Retina (tissue), 1 donor: ENCODE measurements at places on chromosomes 2 and 18.

DNA sequence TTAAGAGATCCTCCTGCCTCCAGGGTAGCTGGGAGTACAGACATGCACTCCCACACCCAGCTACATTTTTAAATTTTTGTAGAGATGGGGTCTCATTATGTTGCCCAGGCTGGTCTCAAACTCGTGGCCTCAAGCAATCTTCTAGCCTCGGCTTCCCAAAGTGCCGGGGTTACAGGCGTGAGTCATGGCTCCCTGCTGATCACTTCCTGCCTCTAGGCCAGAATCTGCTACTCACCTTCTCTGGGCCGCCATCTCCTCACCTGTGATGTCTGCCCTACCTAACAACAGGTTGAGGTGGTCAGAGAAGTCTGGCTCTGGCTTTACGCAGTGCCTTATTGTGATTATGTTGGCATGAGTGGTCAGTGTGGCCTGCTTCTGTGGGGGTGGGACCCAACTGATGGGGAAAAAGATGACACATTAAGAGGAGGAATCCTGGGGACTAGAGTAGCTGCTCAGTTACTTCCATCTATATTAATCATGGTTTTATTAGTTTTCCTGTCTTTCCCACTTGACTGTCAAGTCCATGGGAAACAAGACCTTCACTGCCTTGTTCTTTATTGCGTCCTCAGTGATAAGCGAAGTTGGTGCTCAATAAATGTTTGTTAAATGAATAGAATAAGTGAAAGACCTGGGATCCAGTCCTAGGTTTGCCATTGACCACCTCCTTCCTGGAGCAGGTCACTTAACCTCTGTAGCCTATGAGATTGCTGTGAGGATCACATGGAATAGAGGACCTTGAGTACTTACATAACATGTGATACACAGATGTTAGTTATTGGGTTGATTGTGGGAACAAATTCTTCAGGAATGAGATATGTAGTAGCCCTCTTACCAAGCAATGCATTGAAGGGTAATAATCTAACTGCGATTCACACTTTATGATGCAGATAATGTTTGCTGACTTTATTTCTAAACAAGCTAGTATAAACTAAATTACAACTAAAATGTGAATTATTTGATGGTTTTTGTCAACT is 15.7 kb downstream of the KCTD1 start:
- DNase-seq, result no peak

DNA sequence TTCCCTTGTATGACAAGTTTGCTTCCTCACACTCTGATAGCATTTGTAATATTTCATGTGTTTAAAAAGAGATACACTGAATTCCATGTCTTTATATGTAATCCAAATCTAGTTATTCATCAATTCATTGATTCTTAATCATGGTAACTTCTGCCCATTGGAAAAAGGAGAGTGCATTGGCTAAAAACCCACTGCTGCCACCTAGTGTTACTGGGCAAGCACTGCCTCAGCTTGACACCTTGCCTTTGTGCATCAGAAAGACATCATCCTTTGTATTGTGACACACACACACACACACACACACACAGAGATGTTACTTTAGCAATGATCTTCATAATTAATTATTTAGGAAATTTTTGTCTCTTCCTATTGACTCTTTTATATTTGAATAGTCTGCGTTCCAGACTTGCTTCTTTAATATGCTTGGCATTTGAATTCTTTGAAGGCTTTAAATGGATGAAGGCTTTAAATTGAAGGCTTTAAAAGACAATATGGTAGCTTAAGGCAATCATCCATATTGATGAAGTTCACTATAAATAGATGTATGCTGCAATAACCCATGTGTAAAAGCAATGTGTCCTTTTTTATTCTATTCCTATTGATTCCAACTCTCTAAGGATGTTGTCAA is 414.2 kb upstream of the CHST9 start:
- peak; percentile 67 for DNase-seq

DNA sequence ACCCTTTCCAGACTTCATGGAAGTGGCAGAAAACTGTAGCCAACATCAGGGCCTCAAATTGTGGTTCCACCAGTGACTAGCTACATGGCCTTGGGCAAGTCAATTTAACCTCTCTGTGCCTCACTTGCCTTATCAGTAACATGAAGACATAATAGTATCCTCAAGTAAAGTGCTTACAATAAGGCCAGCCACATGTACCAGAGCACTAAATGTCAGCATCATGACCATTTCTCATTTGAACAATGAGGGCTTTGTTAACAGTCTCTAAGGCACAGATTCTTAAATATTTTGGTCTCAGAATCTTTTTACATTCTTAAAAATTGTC is 5.8 kb upstream of the KCMF1 start:
- no peak for DNase-seq

- no peak for DNase-seq
These were observed 134.4 kb upstream of the ST6GAL2 start for GRCh38 chr2:107020392-107020791.

DNA sequence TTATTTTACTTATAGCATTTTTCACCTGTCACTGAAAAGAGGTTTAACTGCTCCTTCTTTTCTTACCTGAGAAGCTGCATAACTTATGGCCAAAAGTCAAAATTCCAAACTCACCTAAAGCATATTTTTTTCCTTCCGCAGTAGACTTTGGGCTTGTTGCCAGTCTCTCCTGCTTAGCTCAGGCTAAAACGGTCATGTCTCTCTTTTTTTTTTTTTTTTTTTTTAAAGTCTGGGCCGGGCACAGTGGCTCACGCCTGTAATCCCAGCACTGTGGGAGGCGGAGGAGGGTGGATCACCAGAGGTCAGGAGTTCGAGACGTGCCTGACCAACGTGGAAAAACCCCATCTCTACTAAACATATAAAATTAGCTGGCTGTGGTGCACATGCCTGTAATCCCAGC is 113.5 kb downstream of the RTN4 start:
- no peak for DNase-seq

GRCh38 chr2:39663187-39663930 is 2.4 kb upstream of the TMEM178A start:
- DNase-seq, result peak; percentile 19

GRCh38 chr2:46539327-46540276 is 60.2 kb downstream of the TMEM247 start:
- no peak for DNase-seq

DNA sequence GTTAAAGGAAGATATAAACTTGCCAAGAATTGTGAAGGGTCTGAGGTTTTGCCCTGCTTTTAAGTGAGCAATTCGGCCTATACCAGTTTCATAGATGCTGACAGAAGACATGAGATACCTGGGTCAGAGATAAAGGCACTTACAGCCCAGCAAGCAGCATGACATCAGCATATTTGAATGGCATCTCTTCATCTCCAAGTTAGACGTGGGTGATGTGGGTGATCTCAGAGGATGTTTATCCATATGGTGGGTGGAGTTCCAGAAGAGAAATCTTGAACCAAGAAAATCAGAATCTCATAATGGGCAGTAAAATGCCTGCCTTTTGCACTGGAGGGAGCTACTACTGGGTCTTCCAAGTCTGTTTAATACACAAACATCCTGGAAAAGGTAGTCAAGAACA is 44.7 kb downstream of the GYPC start:
- DNase-seq, result no peak
